ENCODE measurements at places on chromosomes 1 and 21. TPM values are rescaled to one million over a fixed set of nuclear protein-coding genes. Genes with fewer than 3 reads are reported as not detected.

The SLAMF9 gene
- total RNA-seq: not detected

The NTNG1 gene
- total RNA-seq: 5.2 TPM

The AGT gene
- 4.7 TPM for total RNA-seq

The DNAI4 gene
- total RNA-seq: 2.7 TPM

The S100A8 gene
- total RNA-seq: not detected

The LCE1F gene
- not detected for total RNA-seq

The ZMYND12 gene
- total RNA-seq: 0.46 TPM

The MTMR11 gene
- total RNA-seq: 14.1 TPM

The MROH7 gene
- 0.21 TPM for total RNA-seq

The RNF2 gene
- 17.1 TPM for total RNA-seq

The PLA2G2D gene
- total RNA-seq: not detected

The SMCP gene
- not detected for total RNA-seq

The KRTAP7-1 gene
- not detected for total RNA-seq

- no peak for DNase-seq
Measured at GRCh38 chr1:2258122-2258681, 30.1 kb downstream of the SKI start.

DNA sequence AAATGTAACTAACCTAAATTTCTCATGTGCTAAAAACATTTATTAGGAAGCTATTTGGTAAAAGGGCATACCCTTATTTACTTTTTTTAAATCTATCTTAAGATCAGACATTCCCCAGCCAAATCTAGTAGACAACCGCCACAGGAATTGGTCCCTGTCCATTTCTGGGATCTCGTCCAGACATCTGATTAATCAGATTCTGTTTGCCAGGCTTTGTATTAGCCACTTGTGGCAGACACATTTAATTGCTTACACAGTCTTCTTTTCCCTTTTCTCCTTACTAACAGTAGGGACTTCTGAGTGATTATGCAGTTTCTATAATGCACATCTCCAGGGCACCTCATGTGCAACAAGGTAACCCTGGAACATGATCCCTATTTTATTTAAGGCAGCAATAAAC, 449.0 kb upstream of the RGS18 start:
- no peak for DNase-seq

- no peak for DNase-seq
Measured at GRCh38 chr1:238624776-238625175, 734.1 kb upstream of the ZP4 start.

GRCh38 chr1:241503444-241503843, 16.1 kb downstream of the FH start:
- DNase-seq: no peak

- DNase-seq: no peak
Measured at GRCh38 chr1:100448366-100448765, 89.6 kb upstream of the GPR88 start.

DNA sequence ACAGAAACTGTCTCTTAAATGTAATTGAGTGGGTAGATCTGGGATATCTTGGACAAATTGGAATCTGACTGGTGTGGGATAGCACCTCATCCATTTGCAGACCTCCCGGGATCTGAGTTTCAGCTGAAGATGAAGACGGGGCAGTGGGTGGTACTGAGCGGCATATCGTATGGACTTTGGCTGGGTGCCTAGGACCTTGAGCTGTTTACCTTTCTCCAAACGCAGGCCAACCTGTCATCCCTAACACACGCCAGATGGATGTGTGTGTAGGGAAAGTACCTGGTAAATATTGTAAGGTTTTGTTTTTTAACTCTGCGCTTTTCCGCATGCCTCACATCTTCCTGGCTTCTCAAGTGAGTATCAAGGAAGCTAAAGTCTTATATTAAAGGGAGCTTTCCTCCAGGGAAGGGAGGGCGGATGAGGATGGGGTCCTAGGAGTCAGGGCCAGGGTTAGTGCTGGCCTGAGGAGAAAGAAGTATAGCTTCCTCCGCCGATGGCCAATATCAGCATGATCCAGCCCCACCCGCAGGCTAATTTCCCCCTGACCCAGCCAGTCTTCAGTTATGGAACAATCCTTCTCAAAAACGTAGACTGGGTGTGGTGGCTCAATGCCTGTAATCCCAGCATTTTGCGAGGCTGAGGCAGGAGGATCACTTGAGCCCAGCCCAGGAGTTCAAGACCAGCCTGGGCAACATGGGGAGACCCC, 26.2 kb downstream of the ATP8B2 start:
- no peak for DNase-seq

GRCh38 chr21:44052830-44053226, 40.7 kb downstream of the TRAPPC10 start:
- no peak for DNase-seq

- DNase-seq: no peak
Measured at GRCh38 chr1:213737398-213738035, 250.3 kb upstream of the PROX1 start.

DNA sequence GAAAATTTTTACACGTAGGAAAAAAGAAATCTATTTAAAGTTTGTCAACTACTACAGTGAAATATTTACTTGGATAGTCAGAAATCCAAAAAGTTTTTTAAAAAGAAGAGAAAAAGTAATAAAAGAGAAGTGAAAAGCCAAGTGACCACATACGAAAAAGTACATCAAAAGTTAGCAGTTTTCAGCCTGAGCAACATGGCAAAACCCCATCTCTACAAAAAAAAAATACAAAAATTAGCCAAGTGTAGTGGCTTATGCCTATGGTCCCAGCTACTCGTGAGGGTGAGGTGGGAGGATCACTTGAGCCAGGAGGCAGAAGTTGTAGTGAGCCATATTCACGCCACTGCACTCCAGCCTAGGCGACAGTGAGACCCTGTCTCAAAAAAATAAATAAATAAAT, 5.2 kb upstream of the MR1 start:
- no peak for DNase-seq

DNA sequence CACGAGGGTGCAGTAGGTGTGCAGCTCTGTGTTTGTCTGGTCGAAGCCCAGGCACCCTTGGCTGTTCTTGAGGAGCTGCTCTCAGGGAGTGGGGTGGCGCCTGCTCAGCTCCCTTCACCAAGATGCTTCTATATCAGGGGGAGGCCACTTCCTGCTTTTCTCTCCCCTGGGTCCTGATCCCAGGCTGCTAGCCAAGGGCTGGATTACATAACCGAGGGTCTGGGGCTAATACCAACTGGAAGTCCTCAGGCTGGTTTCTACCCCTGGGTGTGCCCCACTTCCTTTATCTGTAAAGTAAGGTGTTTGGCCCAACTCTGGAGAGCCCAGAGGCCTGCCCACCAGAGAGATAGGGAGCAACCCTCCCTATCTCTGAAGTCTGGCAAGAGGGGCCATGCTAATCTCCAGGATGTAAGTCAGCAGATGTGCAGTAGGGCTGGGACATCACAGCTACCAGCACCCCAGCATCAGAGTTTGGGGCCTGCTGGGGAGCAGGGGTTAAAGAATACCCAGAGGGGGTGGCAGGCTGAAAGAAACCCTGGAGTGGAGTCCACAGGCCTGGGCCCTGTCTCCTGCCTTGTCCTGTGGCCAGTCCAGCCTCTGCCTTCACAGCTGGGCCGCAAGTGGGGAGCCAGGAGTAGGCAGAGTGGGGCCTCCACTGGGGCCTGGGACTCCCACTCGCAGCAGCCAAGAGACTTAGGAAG, 2.1 kb downstream of the SELENBP1 start:
- no peak for DNase-seq

- no peak for DNase-seq
Measured at GRCh38 chr1:169124459-169124858, 18.0 kb downstream of the ATP1B1 start.

GRCh38 chr1:240705579-240705978, 93.6 kb upstream of the GREM2 start:
- DNase-seq: no peak

All from kidney epithelial cell (primary cell).